Suppressor macrophage treated with lipopolysaccharide for 4 hours (primary cell): ENCODE measurements at places on chromosomes 3 and 15.
A peak's percentile ranks its signal among the peaks of the same experiment; 100 is the strongest.

DNA sequence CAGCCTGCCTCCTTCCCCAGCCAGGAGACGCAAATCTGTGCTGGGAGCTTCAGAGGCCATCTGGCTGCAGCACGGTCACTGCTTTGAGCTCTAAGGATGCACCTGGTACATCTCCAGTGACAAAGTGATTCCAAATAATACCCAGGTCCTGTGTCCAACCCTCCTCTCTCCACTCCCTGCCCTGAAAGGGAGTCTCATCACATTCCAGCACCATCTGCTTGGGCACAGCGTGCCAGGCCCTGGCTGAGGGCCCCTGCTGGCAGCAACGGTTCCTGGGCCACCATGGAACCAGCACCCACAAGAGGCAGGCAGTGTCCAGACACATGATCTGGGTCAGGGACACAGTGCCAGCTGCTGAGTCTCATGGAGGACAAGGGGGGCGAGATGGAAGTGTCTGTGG, 81.3 kb downstream of the MTHFS start:
- no peak for DNase-seq

GRCh38 chr3:48581621-48582481, 13.3 kb downstream of the COL7A1 start:
- DNase-seq = no peak

DNA sequence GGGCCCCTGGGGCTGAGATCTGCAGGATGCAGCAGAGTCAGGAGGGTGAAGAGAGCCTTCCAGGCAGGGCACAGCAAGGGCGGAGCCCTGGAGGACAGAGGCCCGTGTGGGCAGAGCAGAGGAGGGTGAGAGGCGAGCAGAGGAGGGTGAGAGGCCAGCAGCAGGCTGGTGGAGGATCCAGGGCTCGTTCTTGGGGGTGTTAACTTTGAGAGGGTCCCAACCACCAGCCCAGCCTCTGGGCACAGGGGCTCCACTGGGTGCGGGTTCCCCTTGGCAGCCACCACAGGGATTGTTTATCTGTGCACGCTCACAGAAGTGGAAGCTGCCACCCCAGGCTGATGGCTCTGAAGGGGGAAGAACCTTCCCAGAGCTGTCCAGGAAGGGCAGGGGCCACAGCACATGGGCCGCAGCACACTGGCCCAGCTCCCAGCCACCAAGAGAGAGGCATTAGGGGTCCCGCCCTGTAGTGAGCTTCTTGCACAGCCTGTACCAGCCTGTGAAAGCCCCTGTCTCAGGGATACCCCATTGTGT, 9.3 kb upstream of the PLXND1 start:
- DNase-seq = no peak

DNA sequence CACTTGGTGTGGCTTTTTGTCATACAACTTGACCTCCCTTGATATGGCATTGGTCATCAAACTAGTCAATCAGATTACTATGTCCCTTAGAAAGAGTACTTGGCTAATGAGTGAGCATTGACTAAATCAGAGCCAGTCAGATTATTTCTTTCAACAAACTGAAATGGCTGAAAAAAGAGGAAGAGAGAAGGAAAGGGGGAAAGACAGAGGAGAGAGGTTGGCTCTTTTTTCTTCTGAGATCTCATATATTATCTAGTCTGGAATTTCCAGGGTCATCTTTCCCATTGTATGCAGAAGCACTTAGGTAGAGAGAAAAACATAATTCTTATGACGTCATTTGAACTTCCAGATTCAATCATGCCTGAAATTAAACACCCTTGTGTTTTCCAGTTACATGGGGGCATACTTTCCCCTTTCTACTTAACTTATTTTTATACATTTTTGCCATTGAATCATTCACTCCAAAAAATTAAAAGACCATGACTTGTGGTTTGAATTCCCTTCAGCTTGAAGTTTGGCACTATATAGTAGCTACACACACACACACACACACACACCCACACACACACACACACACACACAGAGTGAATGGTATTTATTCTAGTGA, 387.8 kb downstream of the LSAMP start:
- DNase-seq = no peak

GRCh38 chr3:151367448-151367847, 17.1 kb downstream of the P2RY12 start:
- no peak for DNase-seq

- DNase-seq = no peak
Observed at GRCh38 chr3:40780925-40781406, 256.2 kb downstream of the ZNF621 start.

GRCh38 chr3:123404391-123404790, 44.5 kb downstream of the ADCY5 start:
- no peak for DNase-seq

- DNase-seq = peak; percentile 32
Observed at GRCh38 chr3:168248383-168249204, 152.9 kb upstream of the GOLIM4 start.

- no peak for DNase-seq
Observed at GRCh38 chr15:99777144-99777543, 43.9 kb upstream of the LYSMD4 start.

GRCh38 chr3:63479661-63480035, 172.8 kb upstream of the SNTN start:
- DNase-seq = no peak

- peak; percentile 25 for DNase-seq
Observed at GRCh38 chr3:44584646-44585501, at the start of gene ZNF660. Gene ZNF660 (plus strand): TSS chr3:44584964. CDS start chr3:44594194, 9,230 bp downstream.

GRCh38 chr3:32544894-32545293, 25.8 kb downstream of the DYNC1LI1 start:
- DNase-seq = no peak

DNA sequence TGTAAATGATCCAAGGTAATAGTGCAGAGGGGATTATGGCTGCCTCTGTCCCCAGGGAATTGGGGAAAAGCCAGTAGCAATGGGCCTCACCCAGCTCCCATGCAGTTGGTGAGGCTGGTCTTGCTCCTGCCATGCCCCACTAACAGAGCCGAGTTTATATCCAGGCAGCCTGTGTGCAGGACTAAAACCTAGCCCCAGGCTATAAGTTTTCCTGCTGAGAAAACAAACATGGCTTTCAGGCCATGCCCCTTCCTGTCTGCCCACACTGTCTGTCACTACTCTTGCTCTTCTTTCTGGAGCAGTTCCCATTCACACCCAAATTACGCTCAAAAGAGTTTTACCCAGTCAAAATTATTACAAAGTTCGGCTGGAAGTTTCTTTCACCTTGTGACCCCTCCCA, 73.5 kb upstream of the SPATA16 start:
- DNase-seq = no peak

GRCh38 chr3:136753326-136753939, 1.3 kb upstream of the STAG1 start:
- DNase-seq = peak; percentile 12

DNA sequence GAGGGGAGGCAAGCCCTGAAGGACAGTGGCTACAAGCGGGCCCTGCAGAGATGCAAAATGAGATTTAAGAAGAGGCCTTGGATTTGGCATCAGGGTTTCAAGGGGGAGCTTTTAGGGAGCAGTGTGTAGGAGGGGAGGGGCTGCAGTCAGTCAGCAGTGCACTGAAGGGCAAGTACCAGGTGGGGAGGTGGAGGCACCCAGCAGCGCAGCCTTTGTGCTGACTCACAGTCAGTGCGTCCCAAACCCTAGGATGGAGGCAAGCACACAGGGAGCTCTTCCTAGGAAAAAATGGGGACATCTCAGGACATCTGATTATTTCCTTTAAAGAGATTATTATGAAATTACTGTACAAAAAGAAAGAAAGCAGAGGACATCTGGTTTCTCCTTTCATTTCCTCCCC, 80.0 kb downstream of the AAGAB start:
- DNase-seq = no peak

- DNase-seq = no peak
Observed at GRCh38 chr15:52241489-52241888, 50.3 kb upstream of the GNB5 start.

DNA sequence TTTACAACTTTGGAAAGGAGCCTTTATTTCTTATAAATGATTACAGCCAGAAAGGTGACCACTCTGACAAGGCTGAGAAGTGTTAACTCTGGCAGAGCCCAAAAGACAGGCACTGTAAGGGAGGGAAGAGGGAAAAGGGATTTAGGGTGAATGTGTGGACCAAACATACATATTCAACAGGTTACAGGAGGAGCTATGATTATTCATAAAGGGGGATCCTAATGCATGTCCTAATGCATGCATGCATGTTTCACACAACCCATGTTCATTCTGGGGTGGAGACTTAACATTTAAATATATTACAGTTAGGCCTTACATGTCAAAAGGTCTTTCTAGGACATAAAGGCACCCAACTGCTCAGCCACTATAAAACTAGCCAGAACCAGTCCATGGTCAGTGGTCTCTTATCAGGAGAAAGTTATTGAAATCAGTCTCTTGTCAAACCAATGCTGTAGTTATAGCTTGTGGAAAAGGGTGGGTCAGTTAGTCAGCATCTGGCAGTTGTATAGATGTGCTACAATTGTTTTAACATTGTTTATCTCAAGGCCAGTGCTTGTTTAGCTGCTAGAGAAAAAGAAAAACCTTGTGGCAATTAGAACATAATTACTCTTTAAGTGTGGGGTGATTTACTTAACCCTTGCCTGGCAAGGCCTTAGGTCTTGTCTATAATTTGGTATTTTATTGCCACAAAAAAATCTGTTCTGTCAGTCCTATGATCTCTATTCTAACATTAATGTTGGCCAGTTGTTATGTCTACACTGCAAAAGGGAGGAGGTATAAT, 77.5 kb downstream of the RAD18 start:
- DNase-seq = no peak

GRCh38 chr3:15055019-15055557, 10.0 kb downstream of the MRPS25 start:
- no peak for DNase-seq
